NCI-H1092 (cell line): ENCODE measurements at places on chromosomes 2 and 18.

DNA sequence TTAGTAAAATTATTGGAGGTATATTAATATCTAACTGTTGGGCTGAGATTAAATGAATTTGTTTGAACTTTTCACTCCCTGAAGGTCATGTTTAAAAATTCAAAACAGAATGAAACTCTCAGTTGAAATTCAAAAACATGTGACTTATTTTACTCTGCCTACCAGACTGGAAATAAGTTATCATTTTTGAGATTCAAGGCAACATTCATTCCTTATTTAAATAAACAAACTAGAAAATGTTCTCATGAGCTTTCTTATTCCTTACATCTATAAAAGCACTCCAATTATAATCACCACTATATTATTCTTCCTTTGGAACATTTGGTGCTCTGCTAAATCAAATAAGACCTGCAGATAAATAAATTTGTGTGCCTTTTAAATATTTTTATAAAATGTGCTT is 217.8 kb downstream of the CDH2 start:
- DNase-seq: no peak

GRCh38 chr2:218859988-218860831 is 605 bp downstream of the WNT6 start:
- no peak for DNase-seq

- no peak for DNase-seq
Observed at GRCh38 chr18:6795307-6795706, 65.8 kb downstream of the ARHGAP28 start.

DNA sequence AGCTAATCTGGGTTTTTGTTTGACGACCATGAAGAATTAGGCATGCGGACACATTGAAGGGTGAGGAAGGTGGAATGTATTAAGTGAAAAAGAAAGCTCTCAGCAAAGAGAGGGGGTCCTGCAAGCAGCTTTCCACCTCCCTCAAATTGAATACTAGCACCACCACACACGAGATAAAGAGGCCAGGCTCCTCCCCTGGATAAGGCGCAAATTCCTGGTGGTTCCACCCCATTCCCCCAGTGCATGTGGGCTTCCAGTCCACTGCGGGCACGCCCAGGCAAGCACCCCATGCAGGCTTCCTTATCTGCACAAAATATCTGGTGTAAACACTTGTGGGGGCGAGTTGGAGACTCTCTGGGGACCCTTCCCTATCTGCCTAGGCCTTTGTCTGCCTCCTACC is 857.3 kb downstream of the CPS1 start:
- no peak for DNase-seq

DNA sequence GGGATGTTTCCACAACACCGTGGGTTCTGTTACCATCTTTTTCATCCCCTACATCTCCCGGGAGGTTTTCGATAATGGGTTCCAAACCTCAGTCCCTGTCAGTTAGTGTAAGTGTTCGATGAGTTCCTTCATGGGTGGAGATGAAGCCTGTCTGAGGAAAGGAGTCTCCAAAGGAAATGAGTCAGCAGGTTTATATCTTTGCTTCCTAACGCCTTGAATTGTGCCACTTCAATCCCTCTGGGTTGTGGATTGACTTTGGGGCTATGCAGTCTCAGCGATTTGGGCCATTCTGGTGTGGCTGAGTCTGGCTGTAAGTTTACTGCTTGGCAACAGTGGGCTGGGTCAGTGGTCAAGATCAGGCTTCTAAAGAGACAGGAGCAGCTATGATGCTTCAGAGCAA is 1.2 kb downstream of the SERPINB5 start:
- DNase-seq: no peak

DNA sequence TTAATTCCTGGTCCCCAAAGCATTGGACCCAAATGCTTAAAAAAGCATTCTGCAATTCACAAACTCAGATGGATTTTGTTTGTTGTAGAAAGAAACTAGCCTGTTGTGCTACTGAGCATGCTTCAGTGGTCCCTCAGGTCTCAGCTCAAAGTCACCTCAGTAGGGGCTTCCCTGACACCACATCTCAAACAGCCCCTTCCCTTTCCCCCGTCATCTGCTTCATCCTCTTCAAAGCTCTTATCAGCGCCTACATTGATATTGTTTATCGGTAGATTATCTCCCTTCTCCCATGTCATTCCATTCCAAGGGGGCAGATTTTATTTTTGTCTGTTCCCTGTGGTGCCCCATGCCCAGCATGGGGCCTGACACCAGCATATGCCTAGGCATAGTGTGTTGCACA is 172.9 kb downstream of the CELF4 start:
- no peak for DNase-seq

DNA sequence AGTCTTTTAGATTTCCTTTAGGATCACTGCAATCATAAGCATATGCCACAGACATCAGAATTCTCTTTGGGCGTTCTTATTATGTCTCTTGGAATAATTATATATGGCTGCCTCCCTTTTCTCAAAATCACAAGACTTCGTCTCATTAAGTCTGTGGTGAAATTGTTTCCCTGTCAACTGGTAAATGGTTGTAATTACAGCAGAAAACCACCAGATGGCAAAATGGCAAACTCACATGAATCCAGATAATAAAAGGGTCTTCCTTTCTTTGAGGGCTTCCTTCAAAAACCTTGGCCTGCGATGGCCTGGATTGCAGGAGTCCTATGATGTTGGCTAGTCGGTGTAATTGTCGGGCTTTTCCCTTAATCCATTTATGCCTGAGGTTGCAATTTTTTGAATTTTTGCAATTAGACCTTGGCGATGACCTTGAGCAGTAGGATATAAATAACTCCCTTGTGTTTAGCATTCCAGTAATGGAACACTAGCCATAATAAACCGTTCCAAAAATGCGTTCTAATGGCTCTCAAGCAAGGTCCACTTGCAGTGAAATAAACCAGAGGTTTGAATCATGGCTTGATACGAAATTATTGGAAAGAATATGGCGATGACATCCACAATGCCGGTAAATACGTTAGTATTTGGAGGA is 656.4 kb downstream of the MBD2 start:
- peak; percentile 43 for DNase-seq

GRCh38 chr2:49940626-49941025 is 786.3 kb upstream of the FSHR start:
- DNase-seq: no peak

- no peak for DNase-seq
Observed at GRCh38 chr2:45285311-45285710, 276.1 kb upstream of the SIX2 start.

DNA sequence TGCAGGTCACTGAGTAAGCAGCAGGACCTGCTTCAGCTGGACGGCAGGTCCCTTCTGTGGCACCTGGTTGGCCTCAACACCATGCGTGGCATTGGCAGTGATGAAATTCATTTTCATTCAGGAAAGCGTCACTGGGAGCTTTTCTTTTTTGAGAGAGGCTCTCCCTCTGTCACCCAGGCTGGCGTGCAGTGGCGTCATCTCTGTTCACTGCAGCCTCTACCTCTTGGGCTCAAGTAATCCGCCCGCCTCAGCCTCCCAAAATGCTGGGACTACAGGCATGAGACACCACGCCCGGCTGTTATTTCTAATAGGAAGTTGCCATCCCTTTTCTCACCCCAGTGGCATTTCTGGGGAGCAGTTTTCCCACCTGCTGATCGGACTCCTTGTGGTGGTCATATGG is 39.3 kb downstream of the NCK2 start:
- no peak for DNase-seq

DNA sequence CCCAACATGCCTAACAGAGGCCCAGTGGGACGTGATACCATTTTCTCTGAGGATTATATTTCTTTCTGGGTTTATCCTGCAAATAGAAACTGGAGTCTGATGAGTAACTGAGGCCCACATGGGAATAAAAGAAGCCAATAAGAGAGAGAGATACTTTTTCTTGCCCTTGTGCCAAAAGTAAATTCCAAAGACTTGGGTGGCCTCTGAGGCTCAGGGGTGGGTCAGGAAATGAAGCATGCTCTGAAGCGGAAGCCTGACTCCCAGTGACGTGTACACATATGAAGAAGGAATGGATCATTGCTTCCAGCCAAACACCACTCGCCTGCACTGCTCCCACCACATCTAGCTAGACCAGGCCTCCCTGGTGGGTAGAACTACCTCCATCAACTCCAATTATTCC is 273.6 kb upstream of the NCKAP5 start:
- DNase-seq: no peak
